Bronchial smooth muscle cell (primary cell): ENCODE measurements at places on chromosomes 2 and 18. TPM values are rescaled to one million over a fixed set of nuclear protein-coding genes. Genes with fewer than 3 reads are reported as not detected.

Gene NEU2
- total RNA-seq = not detected in 2 replicates

Gene CHMP3
- total RNA-seq = 74.7 and 148 TPM in 2 replicates

Gene MDH1B
- total RNA-seq = 3.2 TPM in 2 replicates

Gene CROCC2
- total RNA-seq = 0.26 and 0.63 TPM in 2 replicates

Gene NXPH2
- total RNA-seq = not detected in 2 replicates

Gene UGT1A5
- not detected in 2 replicates for total RNA-seq

Gene C1QL2
- not detected in 2 replicates for total RNA-seq
